Activated CD4-positive, alpha-beta memory T cell treated with anti-CD3 and anti-CD28 coated beads, Interleukin-2, amount 10 ng/mL, durations not matched to agents 7 days and 5 days (primary cell): ENCODE measurements at places on chromosomes 4 and X. TPM values are rescaled to one million over a fixed set of nuclear protein-coding genes. Genes with fewer than 3 reads are reported as not detected.

DNA sequence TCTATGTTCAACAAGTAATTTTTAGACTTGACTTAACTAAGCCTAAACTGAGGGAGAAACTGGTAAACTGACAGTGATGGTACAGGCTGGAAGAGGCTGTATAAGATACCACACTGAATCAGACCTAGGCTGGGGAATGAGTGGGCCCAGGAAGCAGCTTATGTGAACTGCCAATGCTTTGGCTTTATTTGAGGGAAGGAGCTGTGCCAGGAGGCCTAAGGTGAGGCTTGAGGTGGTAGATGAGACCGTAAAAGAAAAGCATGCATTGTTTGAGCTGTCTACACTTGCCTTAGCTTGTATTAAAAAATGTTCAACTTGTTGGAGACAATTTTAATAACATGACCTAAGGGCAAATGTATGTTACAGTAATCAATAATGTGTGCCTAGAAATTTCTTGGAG, 96.2 kb downstream of the RS1 start:
- no peak for DNase-seq

DNA sequence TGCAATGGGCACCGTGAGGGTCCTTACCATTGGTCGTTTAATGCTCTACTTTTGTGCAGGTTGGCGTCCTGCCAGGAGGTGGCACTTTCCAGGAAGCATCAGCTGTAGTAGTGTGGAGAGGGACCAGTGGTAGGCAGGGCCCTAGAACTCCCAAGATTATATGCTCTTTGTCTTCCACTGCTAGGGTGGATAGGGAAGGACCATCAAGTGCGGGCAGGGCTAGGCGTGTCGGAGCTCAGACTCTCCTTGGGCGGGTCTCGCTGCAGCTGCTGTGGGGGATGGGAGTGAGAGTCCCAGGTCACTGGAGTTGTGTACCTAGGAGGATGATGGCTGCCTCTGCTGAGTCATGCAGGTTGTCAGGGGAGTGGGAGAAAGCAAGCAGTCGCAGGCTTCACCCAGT, 134.7 kb downstream of the KLF8 start:
- no peak for DNase-seq

GRCh38 chrX:139126493-139126892, 404.0 kb upstream of the F9 start:
- DNase-seq = no peak

GRCh38 chr4:38663090-38663800, 754 bp upstream of the KLF3 start:
- no peak for DNase-seq

GRCh38 chr4:687971-688853, 739 bp downstream of the SLC49A3 start:
- DNase-seq = no peak

DNA sequence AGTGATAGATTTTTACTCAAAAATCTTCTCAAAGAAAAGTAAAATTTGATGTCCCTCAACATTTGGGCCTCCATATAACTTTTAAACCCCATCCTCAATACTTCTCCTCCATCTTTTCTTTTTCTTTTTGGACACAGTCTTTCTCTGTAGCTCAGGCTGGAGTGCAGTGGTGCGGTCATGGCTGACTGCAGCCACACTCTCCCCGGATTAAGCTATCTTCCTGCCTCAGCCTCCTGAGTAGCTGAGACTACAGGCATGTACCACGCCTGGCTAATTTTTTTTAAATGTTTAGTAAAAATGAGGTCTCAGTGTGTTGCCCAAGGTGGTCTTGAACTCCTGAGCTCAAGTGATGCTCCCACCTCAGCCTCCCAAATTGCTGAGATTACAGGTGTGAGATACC, 33.1 kb downstream of the KDM6A start:
- DNase-seq = no peak

DNA sequence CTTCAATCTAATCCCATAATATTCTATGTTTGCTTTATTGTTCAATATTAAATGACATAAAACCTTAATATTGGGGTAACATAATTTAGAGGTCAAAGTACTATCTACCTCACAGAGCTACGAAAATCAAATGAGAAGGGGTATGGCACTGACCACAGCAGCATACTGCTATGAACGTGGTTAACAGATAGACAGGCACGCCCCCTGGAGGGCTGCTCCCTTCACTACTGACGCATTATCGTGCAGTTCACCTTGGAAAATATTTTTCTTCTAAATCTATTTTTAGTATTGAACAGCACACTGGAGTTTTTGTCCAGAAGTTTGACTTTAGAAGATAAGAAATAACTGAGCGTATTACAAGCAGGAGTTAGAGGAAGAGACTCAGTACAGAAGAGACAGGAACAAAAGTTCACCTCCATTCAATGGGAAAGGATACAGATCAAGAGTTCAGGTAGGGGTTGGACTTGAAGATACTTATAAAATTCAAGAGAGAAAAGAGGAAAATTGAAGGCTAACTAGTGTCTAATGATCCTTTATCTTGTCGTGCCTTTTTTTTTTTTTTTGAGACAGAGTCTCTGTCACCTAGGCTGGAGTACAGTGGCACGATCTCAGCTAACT, 22.7 kb downstream of the MAP9 start:
- DNase-seq = peak; percentile 41

- no peak for DNase-seq
Observed at GRCh38 chr4:119559044-119559647, 69.5 kb downstream of the PDE5A start.

DNA sequence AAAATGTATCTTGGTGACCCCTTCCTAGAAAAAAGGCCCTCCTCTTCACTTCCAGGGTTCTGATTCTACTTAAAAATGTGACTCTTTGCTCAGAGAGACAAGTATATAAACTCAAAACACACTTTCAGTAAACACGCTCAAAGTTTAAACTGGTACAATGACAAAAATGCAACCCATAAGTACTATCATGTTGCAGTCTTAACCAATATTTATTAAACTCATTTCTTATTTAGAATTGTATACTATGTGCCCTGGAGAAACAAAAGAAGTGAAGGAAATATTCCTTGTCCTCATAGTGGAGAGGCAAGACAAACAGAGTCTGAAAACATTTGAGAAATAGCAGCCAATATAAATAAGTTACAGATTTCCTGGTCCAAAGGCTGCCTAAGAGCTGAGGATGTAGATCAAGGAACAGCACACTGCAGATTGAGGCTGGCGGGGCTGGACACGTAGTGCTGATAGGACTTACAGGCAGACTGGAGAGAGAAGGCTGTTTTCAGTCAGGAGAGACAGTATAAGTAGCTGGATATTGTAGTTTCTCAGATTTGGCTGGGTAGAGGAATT, 39.1 kb upstream of the ANXA3 start:
- DNase-seq = no peak

DNA sequence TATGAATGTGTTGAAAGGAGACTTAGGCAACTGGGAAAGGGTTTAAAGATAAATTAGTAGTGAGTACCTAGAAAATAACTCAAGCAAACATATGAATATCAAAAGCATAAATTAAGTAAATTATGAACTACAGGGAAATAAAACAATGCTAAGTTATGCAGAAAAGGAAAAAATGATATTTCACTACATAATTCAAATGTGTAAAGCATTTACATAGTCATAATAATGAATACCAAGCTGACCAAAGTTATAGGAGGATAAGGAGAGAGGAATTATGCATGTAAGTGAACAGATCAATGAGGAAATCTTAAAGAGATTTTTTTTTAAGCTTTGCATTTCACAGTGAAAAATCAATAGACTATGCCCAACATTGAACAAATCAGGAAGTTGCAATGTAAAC, 145.0 kb downstream of the HDX start:
- DNase-seq = no peak

- no peak for DNase-seq
Observed at GRCh38 chr4:52665592-52665991, 6.5 kb upstream of the USP46 start.

GRCh38 chr4:72899621-72900020, 169.9 kb downstream of the COX18 start:
- DNase-seq = no peak

GRCh38 chr4:143743591-143743990, 43.1 kb upstream of the FREM3 start:
- DNase-seq = no peak

DNA sequence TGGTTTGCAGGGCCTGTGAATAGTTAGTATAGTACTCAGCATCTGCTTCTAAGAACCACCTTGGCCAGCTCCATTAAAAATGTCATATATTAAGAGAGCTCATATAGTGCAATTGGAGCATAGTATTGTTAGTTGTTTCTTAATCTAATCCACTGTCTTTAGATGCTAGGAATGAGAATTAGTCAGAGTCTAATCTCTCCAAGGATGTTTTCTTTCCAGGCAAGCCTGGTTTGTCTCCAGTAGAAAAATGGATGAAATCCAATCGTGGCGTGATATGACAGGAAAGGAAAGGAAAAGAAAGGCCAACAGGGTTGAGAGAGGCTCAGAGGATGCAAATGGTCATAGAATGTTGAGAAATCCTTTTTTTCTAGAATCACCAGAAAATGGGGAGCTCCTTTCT, 15.0 kb upstream of the TMEM164 start:
- DNase-seq = no peak

DNA sequence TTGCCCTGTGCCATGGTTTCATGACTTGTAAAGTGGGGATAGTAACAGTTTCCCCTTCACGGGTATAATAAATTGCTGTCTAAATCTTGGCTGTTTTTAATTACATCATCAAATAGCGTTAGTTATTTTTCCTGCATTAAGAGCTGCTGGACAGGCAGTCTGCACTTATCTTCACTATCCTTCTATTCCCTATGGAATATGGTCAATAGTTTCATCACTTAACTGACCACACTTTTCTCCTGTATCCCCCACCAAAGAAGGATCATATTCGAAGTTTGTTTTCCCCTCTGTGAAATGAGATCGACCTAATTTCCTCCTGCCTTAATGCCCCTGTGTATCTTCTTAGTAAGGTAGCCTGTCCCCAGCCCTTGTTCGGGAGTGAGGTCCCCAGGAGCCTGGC, 133.2 kb downstream of the SHROOM3 start:
- no peak for DNase-seq

DNA sequence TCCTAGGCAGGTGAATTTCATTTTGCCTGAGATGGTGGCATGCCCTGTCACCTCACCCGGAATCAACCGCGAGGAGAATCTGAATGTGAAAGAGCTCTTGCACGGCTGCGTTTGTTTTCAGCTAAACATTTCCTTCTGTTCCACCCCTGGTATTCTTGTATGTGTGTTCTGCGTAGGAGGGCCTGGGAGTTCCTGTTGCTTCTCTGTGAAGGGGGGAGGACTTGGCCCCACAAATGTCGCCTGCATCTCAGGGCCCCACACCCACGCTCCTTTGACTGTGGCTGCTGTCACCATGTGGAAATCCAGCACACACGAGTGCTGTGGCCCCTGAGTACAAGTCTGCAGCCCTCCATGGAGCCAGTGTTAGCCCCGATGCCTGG, 45.8 kb upstream of the CLCN4 start:
- peak; percentile 34 for DNase-seq

DNA sequence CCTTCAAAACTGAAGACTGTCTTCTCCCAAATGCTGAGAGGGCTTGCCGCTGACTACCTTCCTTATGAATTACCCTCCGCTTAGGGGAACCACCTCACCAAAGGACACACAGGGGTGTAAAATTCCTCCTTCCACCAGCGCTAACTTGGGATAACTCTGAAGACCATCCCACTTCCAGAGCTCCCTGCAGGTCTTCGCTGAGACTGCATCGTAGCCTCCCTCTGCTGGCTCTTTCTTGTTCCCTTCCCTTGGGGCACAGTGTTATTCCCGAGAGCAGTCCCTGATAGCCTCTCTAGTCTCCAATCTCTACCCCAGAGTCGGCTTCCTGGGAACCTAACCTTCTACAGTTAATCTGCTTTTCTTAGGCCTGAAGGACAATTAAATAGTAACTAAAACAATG, 725.5 kb upstream of the ATOH1 start:
- no peak for DNase-seq

DNA sequence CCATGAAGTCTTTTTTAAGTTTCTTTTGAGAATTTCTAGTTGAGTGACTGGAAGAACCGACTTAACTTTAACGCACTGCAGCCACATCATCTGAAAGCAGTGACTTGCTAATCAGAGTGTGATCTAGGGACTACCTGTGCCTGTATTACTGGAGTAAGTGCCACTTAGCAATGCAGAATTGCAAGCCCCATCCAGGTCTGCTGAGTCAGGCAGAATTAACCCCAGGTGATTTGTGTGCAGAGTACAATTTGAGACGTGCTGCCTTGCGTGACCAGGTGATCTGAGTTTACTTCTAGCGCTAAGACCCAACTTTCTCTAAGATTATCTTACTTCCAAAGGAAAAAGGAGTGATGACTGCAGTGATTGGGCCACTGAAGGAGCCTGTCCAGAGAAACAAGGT, 85.3 kb downstream of the CLCN4 start:
- DNase-seq = no peak

GRCh38 chr4:5018096-5018495, 1.2 kb downstream of the CYTL1 start:
- DNase-seq = no peak

- DNase-seq = no peak
Observed at GRCh38 chrX:55143621-55144020, 54.8 kb downstream of the PAGE2 start.

DNA sequence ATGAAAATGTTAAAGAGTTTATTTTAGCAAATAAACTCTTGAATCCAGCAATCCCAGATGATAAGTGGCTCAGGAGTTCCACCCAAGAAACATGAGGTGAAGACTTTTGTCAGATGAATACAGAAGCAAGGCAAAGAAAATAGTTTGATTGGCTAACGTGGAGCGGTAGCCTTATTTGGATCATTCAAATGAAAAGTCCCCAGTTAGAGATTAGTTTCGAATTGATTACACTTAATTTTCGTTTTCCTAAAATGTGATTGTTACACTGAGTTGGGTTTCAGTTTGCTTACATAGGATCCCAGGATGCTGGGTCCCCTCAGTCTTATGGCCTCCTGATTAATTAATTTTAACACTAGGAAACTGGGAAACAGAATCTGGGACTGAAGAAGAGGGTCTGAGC, 76.4 kb upstream of the RPA4 start:
- DNase-seq = no peak

The PPP2R2C gene
- total RNA-seq = not detected

The HEPH gene
- total RNA-seq = not detected

The HTR2C gene
- not detected for total RNA-seq

The NEUROG2 gene
- not detected for total RNA-seq
